ENCODE measurements at places on chromosomes 3 and 15.
A peak's percentile ranks its signal among the peaks of the same experiment; 100 is the strongest.

- no peak for DNase-seq
These were observed 74.5 kb downstream of the NSUN3 start for GRCh38 chr3:94137377-94137776.

DNA sequence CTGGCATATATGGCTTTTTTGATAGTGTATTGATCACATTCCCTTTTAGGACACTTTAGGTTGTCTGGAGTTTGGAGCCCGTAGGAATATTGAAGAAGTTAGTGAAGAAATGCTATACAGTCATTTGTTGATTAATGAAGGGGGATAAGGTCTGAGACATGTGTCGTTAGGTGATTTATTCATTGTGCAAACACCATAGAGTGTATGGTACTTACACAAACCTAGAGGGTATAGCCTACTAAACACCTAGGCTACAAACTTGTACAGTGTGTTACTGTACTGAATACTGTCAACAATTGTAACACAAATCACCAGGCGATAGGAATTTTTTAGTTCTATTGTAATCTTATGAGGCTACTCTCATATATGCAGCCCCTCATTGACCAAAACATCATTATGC, 3.3 kb downstream of the TPM1 start:
- no peak for DNase-seq

GRCh38 chr3:123080864-123081562, 14.2 kb downstream of the PDIA5 start:
- peak; percentile 20 for DNase-seq

DNA sequence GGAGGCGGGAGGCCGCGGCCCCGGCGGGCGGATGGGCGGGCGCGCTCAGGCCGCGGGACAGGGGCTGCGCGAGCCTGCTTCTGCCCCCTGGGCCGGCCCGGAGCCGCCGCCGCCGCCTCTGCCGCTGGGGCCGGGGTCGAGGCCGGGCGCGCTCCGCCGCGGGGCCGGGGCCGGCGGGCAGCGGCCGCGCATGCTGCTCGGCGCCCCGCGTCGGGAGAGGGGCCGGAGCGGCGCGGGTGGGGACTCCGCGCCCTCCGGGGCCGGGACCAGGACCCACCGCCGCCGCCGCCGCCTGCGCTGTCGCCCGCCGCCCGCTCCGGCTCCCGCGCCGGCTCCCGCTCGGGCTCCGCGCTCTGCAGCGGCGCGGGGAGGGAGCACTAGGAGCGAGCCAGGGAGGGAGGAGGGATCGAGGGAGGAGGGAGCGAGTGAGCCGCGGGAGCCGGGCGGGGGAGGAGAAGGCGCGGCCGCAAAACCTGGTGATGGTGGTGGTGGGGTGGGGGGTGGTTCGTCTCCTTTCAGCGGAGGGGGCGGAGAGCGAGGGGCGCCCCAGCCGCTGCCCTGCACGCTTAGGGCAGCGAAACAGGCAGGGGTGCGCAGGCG, at the start of gene LINGO1:
Gene LINGO1, minus strand, starts transcription at position 379 of the 600 bp plus-strand sequence. CDS start 597 bp downstream, outside the sequence.
- peak; percentile 10 for DNase-seq

- no peak for DNase-seq
These were observed 33.5 kb downstream of the TUSC7 start for GRCh38 chr3:116743062-116743461.

GRCh38 chr3:118960876-118961450, 73.7 kb downstream of the IGSF11 start:
- DNase-seq = no peak

- no peak for DNase-seq
These were observed 215.9 kb upstream of the STAC start for GRCh38 chr3:36164400-36164799.

DNA sequence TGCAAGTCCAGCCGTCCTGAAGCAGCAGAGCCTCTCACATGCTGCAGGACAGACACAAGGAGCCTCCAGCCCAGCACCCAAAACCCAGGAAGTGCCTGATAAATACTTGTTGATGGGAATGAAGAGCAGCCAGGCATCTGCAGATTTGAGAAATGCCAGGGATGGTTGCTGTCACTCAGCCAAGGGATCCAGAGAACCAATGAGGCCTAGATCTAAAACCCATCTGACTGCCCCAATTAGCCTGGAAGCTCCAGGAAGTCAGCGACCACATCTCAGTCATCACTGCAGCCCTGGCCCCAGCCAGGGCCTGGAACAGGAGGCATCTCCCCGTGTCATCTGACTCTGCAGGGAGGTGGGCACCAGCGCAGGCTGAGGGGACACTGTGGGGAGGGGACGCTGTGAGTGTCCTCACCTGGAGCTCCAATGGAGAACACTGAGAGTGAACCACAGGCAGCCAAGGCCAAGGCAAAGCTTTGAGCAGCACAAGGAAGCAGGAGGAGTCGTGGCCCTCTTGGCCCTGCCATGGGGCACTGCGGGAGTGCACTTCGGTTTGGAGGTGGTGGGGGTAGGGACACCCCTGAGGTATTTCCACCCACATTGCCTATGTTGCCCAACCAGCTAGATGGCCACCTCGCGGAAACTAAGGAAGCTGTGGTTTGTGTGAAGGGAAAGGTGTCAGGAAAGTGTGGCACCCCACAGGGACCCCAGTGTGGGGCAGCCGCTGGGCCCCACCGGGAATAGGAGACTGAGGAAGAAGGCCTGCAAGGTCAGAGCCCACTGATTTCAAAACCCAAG, 229.5 kb downstream of the VPS13C start:
- peak; percentile 32 for DNase-seq

DNA sequence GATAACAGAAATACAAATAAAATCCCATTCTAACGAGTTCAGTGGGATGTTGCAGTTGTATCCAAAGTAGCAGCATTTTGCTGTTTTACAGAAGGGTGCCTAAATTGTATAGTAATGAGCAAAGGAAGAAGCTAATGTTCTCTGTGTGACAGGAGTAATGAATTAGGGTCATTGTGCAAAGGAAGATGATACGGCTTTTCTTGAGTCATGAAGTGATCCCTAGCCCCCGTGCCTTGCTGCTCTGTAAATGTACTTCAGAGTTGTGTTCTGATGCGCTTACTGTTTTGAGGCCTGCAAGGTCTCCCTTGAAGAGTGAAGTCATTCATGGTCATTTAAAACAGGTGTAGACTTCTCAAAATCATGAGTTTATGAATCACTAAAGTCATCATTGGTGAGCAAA, 37.9 kb downstream of the ATP1B3 start:
- no peak for DNase-seq

DNA sequence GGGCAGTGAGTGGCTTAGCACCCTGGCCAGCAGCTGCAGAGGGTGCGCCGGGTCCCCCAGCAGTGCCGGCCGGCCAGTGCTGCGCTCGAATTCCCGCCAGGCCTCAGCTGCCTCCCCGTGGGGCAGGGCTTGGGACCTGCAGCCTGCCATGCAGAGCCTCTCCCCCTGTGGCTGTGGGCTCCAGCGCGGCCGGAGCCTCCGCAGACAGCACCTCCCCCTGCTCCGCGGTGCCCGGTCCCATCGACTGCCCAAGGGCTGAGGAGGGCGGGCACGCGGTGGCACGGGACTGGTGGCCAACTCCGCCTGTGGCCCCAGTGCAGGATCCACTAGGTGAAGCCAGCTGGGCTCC, 386.3 kb downstream of the CNTN4 start:
- no peak for DNase-seq

GRCh38 chr3:22922317-22922716, 280.8 kb upstream of the UBE2E2 start:
- peak; percentile 10 for DNase-seq

- DNase-seq = no peak
These were observed 62.5 kb downstream of the MYO5A start for GRCh38 chr15:52466134-52466701.

GRCh38 chr3:9864200-9864927, 15.7 kb downstream of the CIDEC start:
- DNase-seq = no peak

GRCh38 chr3:197736010-197736490, 654 bp downstream of the RUBCN start:
- no peak for DNase-seq

GRCh38 chr3:33139996-33140395, 26.2 kb downstream of the CRTAP start:
- no peak for DNase-seq

DNA sequence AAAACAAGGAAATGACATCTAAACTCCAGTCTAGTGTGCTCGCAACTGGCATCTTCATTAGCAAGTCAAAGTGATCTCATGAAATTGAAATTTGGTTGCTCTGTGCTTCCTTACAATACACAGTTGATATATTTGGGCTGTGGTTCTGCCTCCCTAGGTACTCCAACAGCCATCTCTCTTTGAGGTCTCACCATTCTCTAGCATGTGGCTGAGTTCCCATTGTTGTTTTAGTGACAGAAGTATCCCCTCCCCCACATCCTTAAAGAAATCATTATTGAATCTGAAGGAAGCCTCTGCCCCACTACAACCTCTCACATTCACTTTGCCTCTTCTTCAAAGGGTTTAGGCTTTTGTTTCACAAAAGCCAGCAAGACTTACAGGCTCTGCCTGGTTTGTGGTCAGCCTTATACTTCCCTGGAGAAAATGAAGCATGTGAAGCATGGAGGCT, 516.5 kb downstream of the NLGN1 start:
- DNase-seq = no peak

DNA sequence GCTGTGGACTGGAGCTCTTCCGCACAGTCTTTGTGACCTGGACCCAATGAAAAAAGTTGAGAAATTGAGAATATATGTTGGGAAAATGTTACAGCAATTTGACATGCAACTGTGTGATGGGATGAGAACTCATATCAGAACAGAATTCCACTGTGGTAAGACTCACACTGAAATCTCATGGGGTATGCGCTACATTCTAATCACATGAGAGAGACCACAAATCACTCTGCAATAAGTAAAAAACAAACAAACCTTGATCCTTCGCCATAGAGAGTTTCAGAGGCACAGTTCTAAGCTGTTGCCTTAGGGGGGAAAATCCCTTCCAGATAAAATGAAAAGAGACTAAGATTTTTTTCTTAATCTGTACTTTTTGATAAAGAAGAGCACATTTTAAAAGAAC, 37.3 kb downstream of the LMCD1 start:
- no peak for DNase-seq

DNA sequence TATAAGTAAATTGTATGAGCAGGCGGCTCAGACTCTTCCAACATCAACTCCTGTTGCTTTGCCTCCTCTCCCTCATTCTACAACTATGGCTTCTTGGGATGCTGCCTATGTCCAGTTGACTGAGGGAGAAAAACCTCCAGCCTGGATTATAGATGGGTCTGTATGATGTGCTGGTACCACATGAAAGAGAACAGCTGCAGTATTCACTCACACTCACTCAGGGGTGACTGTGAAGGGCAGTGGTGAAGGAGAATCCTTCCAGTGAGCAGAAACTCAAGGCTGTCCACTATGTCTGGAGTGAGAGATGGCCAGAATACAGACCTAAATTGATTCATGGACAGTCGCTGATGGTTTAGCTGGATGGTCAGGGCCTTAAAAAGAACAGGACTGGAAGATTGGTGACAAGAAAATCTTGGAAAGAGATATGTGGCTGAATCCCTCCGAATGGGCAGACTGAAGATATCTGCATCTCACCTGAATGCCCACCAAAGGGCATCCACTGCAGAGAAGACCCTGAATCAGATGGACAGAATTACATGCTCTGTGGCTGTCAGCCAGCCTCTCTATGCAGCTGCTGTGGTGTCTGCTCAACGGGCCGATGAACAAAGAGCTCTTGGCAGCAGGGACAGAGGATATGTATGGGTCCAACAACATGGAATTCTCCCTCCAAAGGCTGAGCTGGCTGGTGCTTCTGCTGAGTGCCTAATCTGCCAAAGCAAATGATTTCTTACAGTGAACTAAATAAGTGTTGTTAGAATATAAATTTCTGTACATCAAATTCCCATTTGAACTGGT, 1.9 kb upstream of the BCL2L10 start:
- no peak for DNase-seq

DNA sequence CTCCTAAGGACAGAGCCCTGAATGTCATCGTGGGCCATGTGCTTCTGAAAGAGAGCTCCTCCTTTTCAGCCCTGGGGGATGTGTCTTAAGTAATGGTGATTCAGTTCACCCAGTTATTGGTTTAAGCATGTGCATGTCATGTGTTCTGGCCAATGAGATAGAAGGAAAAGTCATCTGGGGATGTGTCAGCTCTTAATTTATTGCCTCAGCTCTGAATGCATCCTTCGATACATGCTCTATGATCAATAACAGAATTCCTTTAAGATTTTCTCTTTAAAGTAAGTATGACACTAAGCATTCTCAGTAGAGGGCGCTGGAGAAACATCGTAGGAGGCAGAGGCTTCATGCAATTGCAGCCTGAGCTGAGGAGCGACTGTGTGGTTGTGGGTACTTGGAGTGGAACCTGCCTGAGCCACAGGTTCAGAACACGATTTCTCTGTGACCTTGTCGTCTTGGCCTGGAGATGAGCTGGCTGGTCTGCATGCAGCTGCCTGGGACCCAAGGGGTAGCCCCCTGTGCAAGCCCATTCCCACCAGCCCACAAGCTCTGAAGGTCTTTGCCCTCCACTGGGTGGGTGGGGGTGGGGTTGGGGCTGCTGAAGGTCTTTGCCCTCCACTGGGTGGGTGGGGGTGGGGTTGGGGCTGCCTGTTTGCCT, 69.5 kb downstream of the C3orf38 start:
- peak; percentile 92 for DNase-seq

DNA sequence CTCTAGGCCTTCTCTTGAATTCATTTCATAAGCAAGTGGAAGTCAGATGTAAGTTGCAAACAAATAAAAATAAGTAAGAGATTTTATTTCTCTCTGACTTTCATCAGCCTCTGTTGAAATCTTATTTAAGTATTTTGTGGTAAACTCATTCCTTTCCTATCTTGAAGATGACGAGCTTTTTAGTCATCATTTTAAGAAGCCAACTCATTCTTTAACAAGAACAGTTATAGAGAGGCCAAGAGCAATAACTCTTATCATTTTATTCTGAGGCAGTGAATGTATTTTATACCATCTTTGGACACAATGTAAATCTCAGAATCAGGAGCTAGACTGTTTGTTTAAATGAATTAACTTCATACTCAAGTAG, 147.5 kb upstream of the MBNL1 start:
- DNase-seq = no peak

DNA sequence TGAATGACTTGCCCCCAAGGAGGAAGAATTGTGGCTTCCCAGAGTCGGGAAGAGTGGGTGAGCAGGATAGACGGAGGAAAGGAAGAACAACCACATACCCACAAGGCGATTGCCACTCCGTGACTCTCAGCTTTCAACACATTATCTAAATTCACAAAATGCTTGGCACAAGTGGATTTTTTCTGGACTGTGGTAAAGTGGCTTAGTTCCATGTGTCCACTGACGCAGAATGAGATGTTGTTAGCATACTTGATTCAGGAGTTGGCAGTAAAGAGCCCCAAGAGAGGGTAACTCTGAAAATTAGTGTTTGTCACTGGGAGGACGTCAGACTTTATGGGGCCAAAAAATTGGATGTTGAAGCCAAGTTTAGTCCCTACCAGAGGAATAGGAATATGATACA, 198.8 kb upstream of the CTNNB1 start:
- DNase-seq = no peak

GRCh38 chr3:20503394-20504082, 317.5 kb upstream of the SGO1 start:
- DNase-seq = no peak

GRCh38 chr15:88487178-88487795, 19.8 kb downstream of the MRPS11 start:
- no peak for DNase-seq

GRCh38 chr15:85013785-85014184, 32.1 kb downstream of the PDE8A start:
- DNase-seq = no peak

Measured in Kasumi-1 (cell line).